ENCODE measurements at places on chromosomes 2 and 18.

DNA sequence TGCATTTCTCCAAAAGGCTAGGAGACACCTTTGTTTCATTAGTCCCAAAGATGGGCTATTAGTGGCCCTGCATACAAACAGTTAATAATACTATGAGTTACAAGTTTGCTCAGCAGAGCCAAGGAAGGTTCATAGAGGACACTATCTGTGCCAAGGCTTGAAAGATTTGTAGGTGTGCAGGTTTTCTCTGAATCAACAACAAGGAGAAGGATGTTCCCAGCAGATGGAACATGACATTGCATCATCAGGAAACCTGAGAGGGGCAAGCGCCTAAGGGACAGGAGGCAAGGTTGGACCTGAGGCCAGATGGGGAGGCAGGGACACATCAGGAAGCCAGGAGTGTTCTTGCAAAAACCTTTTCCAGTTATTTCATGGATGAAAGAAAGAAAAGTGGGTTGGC lies 35.4 kb upstream of the STK17B start:
- DNase-seq: no peak

DNA sequence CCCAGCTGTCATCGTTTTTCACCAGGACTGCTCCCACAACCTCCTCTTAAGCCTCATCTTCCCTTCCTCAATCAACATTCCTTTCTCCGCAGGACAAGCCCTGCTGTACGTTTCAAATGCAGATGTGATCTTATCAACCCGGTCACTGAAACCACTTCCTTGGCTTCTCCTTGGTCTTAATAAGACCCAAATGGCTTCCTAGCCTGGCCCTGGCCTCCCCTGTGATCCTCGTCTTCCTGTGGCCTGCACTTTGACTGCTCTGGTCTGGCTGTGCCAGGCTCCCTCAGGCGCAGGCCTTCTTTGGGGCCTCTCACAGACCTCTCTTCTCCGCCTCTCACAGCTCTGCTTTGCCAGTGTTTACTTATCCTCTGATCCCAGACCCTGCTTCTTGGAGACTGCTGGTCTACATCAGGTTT lies 4.7 kb upstream of the ADNP2 start:
- DNase-seq: no peak

DNA sequence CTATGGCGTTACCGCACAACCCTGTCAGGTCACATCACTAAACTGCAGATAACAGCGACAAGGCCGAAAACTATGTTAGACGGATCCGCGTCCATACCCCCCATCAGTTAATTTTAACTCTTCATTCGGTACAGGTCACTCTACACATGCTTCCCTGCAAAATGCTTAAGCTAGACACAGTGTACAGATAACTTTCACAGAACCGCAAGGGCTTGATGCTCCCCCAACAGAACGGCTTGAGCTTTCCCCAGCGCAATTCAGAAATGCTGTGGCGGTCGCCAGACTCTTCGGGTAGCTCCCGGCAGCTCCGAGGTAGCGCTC lies 283 bp upstream of the RBBP8 start:
- no peak for DNase-seq

GRCh38 chr18:44893966-44894365 lies 213.3 kb downstream of the SETBP1 start:
- no peak for DNase-seq

GRCh38 chr18:42442656-42443055 lies 487.6 kb downstream of the PIK3C3 start:
- DNase-seq: no peak

DNA sequence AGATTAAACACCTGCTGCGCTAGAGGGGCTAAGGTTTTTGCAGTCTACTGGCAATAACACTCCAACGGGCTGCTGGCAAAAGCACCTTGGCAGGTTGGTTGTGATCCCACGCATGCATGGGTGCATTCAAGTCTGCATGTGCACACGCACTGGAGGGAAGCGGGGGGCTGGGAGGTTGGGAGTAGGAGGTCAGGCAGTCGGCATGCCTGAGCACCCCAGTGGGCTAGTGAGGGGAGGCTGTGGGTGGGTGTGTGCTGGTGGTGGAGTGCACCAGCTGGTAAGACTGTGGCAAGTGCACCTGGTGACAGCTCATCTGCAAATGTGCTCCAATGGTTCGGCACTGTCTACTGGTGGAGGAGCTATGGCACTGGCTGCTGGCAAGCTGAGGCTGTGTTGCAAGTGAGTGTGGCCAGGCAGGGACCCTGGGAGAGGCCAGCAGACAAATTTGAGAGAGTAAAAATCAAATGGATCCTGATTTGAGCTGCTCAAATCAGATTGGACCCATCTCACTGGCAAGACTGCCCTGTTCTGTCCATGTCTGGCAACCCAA lies 460.6 kb upstream of the DSEL start:
- DNase-seq: no peak

- no peak for DNase-seq
These were observed 73.1 kb upstream of the IL1R1 start for GRCh38 chr2:102069311-102069974.

GRCh38 chr2:120907822-120908221 lies 172.2 kb downstream of the GLI2 start:
- no peak for DNase-seq

GRCh38 chr18:47735041-47735702 lies 195.3 kb downstream of the SMAD2 start:
- DNase-seq: no peak

DNA sequence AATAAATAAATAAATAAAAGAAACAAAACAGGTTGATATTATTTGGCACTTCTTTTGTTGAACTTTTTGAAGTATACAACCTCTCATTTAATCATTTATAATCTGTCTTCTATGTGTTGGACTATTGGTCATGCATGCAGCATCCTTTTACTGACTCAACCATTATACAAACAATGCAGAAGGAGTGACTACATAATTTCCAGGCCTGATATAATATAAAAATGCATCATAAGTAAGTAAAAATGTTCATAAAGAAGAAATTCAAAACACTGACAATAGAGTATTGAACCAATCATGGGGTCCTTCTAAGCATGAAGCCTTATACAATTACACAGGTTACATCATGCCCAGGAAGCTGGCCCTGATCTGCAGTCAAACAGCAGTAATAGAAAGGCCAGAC lies 141.5 kb upstream of the FN1 start:
- no peak for DNase-seq
